ENCODE measurements at places on chromosomes 7 and 10. TPM values are rescaled to one million over a fixed set of nuclear protein-coding genes. Genes with fewer than 3 reads are reported as not detected.

The MSMB gene
- total RNA-seq, result not detected

The RBP4 gene
- not detected for total RNA-seq

The MYH16 gene
- total RNA-seq, result not detected

The STX1A gene
- total RNA-seq, result 18.4 TPM

DNA sequence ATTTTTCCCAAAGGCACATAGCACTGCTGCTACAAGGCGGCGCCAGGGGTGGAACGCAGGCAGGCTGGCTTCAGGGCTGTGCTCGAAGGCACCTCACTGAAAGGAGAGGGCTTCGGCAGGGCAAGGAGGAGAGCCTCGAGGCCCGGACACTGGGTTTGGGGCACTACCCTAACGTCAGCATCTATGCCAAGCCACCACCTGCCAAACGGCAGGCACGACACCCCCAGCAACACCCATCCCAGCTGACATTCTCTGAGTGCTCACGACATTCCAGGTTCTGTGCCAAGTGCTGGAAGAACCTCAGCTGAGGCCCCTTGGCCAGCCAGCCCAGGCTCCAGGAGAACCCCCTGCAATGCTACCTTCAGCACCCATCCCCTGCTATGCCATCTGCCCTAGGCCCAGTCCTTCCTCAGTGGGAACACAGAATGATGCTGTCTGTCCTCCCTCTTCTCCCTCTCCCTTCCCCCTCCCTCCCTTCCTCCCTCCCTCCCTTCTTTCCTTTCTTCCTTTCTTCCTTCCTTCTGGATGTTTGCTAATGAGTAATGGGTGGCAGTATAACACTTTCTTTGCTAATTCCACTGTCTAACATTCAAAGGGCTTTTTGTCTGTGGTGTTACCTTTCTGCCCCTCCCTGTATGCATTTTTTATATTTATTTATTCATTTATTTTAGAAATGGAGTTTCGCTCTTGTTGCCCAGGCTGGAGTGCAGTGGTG lies 24.3 kb downstream of the ZCCHC24 start:
- H3K27me3 ChIP-seq, result no peaks in the 10 kb centered on the region
- no peak overlapping the region for H3K27ac ChIP-seq
- peaks cover 4% of the 10 kb centered on the region for H3K4me1 ChIP-seq
- peaks cover 5% of the 10 kb centered on the region for H3K36me3 ChIP-seq
- no peak overlapping the region for H3K4me3 ChIP-seq

DNA sequence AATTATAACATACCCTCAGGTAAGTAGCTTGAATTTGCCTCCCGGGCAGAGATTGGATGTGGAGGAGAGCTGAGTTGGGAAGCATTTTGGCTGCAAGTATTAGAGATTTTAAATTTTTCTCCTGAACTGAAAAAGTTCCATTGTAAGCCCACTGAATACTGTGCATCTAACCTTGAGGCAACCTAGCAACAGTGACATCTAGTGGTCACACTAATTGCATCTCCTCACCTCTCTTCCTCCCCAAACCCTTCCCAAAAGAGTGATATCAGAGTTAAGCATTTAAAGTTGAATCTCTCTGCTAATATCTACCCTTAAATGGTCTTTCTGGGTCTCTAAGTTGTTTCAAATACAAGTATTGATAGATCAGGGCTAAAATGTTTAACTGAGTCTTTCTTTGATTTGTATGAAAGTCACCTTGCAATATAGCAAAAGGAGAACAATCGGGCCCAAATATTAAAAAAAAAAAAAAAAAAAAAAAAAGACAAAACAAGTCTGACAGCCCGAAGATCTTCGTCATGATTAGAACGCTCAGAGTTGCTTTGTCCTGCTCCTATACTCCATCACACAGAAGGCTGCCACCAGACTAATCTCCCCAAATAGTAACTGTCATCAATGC lies 40.4 kb upstream of the DLX5 start:
- H3K27ac ChIP-seq, result no peak overlapping the region
- no peak for DNase-seq
- peaks cover 3% of the 10 kb centered on the region for H3K36me3 ChIP-seq
- H3K27me3 ChIP-seq, result peaks cover 14% of the 10 kb centered on the region
- H3K4me3 ChIP-seq, result no peak overlapping the region
- peaks cover 4% of the 10 kb centered on the region for H3K4me1 ChIP-seq

DNA sequence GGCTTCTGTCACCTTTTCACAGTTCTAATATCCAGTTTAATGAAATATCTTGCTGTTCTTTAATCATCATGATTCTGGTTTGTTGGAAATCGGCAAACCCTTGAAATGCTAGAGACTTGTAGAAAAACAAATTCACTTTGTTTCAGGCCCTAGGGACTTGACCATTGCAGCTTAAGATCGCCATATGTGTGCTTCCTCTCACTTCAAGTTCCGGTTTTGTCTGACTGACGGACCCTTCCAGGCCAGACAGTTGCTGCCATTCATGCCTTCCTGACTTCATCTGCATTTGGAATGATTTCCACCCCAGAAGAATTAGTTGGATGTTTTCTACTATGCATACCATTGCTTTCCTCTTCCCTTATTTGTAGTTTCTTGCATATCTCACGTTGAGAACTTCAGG lies 125.6 kb downstream of the CELF2 start:
- no peak for DNase-seq
- peaks cover 67% of the 10 kb centered on the region for H3K4me1 ChIP-seq
- no peaks in the 10 kb centered on the region for H3K27me3 ChIP-seq

DNA sequence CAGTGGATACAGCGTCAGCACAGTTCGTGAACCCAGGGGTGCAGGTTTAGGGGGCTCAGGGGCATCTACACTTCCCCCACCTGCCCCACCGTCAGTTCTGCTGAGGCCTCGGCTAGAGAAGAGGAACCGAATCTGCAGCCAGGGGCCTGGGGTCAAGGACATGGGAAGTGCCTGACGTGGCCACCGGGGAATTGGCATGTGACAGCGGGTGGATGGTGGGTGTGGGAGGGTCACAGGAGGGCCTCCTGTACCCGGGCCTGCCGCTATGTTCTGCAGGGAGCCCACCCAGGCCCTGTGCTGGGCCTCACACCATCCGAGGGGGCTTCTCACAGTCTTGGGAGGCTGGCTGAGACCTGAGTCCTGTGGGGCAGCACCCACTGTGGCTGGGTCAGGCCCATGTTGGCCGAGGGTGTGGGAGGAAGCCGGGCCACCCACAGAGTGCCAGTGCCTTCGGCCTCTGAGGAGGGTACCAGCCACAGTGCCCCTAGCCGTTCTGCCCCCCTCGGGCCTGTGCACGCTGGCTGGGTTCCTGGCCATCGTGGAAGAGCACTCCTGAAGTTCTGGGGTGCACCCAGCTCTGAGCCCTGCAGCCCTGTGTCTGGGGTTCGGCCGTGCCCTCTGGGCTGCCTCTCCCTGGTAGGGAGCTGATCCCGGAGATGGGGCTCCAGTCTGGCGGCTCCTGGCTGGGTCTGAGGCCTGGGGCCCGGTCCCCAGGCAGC lies 5.9 kb downstream of the TTYH3 start:
- DNase-seq, result no peak
- H3K27ac ChIP-seq, result no peak overlapping the region
- no peak overlapping the region for H3K4me3 ChIP-seq
- no peaks in the 10 kb centered on the region for H3K36me3 ChIP-seq
- H3K27me3 ChIP-seq, result no peaks in the 10 kb centered on the region

DNA sequence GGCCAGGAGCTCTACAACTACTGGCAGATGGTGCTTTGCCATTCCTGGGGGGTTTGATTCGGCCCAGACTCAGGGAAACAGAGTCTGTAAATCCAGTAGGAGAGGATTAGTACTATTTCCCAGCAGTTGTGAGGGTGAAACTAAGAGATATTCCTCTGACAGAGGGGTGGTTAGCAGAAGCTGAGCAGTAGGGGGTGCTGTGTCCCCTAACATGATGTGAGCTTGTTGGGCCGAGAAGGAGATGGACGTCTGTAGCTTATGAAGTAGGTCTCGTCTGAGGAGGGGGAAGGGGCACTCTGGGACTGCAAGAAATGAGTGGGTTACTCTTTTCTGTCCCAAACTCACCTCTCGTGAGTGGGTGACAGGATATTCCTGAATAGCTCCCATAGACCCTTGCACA lies 179.2 kb upstream of the MBL2 start:
- H3K27ac ChIP-seq, result no peak overlapping the region
- no peak for DNase-seq
- no peak overlapping the region for H3K4me3 ChIP-seq

DNA sequence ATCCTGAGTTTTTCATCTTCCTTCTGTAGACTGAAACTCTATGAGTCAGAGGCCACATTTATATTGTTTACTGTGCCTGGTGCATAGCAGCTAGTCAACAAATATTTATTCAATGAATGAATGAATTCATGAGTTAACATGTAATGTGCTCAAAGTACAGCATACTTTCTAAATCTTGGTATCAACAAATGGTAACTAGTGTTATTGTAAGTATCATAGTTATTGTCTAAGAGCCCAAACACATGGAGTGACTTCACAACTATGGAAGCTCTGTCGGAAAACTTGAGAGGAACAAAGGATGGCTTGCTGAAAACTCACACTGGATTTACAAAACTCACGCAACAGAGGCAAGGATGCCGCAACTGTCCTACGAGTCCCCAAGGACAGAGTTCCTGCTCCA lies 35.9 kb downstream of the DENND2A start:
- peaks cover 6% of the 10 kb centered on the region for H3K36me3 ChIP-seq
- H3K4me3 ChIP-seq, result no peak overlapping the region
- H3K27me3 ChIP-seq, result peaks cover 36% of the 10 kb centered on the region
- DNase-seq, result no peak
- peaks cover 2% of the 10 kb centered on the region for H3K4me1 ChIP-seq

GRCh38 chr10:3534433-3534832 lies 250.6 kb downstream of the KLF6 start:
- no peak overlapping the region for H3K27ac ChIP-seq
- DNase-seq, result no peak
- no peak overlapping the region for H3K4me3 ChIP-seq
- no peaks in the 10 kb centered on the region for H3K36me3 ChIP-seq

GRCh38 chr7:66256281-66256680 lies 51.1 kb downstream of the TPST1 start:
- no peak overlapping the region for H3K4me3 ChIP-seq
- peaks cover 23% of the 10 kb centered on the region for H3K27me3 ChIP-seq
- no peak for DNase-seq
- no peaks in the 10 kb centered on the region for H3K36me3 ChIP-seq
- no peaks in the 10 kb centered on the region for H3K4me1 ChIP-seq

DNA sequence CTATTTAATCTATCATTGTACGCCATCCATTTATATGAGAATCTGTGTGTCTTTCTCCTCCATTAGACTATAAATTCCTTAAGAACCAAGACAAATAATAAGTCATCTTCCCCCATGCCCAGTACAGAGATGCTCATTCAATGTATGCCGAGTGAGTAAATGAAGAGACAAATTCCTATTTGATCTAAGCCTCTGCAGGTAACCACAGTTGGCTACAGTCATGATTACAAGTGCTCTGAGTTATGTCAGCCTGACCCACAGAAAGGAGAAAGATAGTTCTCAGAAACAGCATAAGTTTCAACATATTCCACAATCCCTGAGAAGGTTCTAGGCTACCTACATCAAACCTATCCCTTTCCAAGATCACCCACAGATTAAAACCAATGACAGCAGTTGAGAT lies 46.1 kb downstream of the MPP7 start:
- DNase-seq, result no peak
- H3K4me1 ChIP-seq, result peaks cover 22% of the 10 kb centered on the region
- H3K4me3 ChIP-seq, result no peak overlapping the region
- peak overlapping the region; percentile 61 for H3K27ac ChIP-seq
- H3K36me3 ChIP-seq, result no peaks in the 10 kb centered on the region
- H3K27me3 ChIP-seq, result no peaks in the 10 kb centered on the region

DNA sequence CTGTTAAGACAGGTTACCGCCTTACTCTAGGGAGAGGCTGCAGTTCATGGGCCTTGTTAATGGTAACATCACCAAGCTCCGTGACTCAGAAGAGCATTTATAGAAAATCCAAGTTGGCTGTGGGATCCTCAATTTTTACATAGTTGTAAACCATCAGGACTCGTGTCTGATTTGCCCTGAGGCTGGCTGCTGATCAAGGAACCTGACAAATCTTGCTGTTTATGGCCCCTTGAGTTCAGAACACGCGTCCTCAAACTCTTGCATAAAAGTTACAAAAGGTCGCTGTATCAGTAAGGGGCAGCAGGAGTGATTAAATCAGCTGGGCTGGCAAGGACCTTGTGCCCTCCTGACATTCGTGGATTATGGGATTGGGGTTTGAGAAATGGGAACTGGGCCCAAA lies 4.6 kb downstream of the SLC13A4 start:
- no peaks in the 10 kb centered on the region for H3K4me1 ChIP-seq
- DNase-seq, result no peak
- H3K27ac ChIP-seq, result no peak overlapping the region
- H3K36me3 ChIP-seq, result peaks cover under 1% of the 10 kb centered on the region

DNA sequence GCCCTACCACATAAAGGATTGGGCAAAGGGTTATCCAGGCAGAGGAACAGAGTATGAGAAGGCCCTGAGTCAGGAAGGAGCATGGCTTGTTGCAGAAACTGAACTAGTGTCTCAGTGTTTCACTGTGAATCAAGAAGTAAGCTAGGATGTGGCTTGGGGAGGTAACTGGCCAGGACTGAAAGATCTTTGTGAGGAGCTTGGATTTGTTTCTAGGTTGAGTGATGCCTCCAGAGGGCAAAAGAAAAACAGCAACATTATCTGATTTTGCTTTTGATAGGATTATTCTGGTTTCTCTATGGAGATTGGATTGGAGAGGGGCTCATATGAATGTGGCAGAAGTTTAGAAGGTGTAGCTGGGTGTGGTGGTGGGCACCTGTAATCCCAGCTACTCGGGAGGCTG lies 137.9 kb upstream of the HDAC9 start:
- H3K27ac ChIP-seq, result peak overlapping the region; percentile 9
- DNase-seq, result no peak
- H3K4me1 ChIP-seq, result peaks cover 9% of the 10 kb centered on the region
- H3K4me3 ChIP-seq, result no peak overlapping the region
- no peaks in the 10 kb centered on the region for H3K36me3 ChIP-seq

DNA sequence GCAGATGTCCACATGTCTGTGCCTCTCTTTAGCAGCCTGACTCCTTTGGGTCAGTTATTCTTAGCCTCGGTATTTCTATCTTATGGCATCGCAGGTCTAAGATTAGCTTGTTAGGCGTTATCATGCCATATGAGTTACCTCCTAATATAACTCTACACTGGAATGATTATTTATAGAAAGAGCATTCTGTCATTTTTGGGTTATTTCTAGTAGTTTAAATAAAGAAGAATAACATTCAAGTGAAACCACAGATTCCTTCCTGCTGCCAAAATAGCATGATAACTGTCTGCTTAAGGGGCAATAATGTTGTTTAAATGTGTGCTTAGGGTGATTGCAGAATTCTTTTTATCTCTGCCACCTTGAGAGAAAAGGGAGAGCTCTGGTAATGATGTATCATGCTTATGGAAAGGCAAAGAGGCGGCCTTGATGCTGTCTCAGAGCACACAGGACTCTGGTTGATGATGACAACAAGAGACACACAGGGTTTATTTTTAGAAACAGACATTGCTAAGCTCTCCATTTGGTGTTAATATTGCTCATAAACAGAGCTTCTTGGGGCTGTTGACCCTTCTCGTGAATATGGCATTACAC lies 10.4 kb downstream of the HDAC9 start:
- DNase-seq, result no peak
- H3K27me3 ChIP-seq, result no peaks in the 10 kb centered on the region
- no peaks in the 10 kb centered on the region for H3K36me3 ChIP-seq
- H3K4me1 ChIP-seq, result no peaks in the 10 kb centered on the region
- H3K4me3 ChIP-seq, result no peak overlapping the region

DNA sequence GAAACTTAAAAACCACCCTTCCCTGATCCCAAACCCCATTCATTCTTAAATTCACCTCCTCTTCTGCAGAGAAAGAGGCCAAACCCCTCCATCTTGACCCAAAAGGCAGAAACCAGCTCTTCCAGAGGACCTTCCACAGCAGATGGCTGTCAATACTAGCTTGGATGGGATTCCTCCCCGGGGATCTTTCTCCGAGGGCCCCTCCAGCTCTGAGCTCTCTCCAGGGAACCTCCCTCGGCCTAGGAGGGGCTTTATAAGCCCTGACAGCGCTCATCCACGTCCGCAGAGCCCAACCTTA lies 5.4 kb downstream of the TNRC18 start:
- H3K27me3 ChIP-seq, result peaks cover 54% of the 10 kb centered on the region
- H3K4me1 ChIP-seq, result peaks cover 16% of the 10 kb centered on the region
- no peak for DNase-seq
- peak overlapping the region; percentile 84 for H3K4me3 ChIP-seq
- H3K27ac ChIP-seq, result peak overlapping the region; percentile 24

Measured in T-helper 17 cell (primary cell).